ENCODE measurements at places on chromosomes 6 and 20.

- no peak for ATAC-seq
Observed at GRCh38 chr6:116359131-116359530, 11.6 kb upstream of the DSE start.

DNA sequence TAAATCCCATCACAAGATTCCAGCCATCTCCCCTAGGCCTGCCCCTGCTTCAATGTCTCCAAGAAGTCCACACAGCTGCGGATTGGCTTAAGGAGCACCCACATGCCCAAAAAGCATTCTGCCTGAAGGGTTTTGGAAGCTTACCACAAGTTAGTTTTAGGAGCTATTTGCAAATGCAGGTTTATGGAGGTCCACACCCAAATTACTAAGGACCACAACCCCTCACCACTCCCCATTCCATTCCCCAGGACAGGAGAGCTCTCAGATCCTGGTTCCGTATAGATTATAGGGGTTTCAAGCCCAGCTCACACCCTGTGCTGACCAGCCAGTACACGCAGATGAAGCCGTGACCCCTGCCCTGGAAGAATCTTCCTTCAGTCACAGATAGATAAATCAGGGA, 24.3 kb upstream of the PXDC1 start:
- no peak for ATAC-seq

- ATAC-seq, result no peak
Observed at GRCh38 chr6:133394630-133395029, 153.5 kb downstream of the EYA4 start.

DNA sequence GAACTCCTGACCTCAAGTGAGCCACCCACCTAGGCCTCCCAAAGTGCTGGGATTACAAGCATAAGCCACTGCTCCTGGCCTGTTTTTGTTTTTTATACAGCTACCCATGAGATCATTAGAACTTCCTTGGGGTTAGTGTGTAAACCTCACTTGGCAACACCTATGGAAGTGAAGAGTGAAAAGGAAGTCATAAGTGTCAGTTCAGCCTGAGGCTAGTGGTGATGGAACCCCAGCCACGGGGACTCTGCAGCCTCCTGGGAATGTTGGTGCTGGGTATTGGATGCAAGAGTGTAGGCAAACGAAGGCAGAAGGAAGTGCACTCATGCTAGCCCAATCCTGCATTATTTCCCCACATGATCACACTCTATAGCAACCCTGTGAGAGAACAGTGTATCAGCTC, 33.6 kb upstream of the FUCA2 start:
- ATAC-seq, result peak; percentile 25

- no peak for ATAC-seq
Observed at GRCh38 chr6:33861722-33862121, 57.9 kb upstream of the MLN start.

DNA sequence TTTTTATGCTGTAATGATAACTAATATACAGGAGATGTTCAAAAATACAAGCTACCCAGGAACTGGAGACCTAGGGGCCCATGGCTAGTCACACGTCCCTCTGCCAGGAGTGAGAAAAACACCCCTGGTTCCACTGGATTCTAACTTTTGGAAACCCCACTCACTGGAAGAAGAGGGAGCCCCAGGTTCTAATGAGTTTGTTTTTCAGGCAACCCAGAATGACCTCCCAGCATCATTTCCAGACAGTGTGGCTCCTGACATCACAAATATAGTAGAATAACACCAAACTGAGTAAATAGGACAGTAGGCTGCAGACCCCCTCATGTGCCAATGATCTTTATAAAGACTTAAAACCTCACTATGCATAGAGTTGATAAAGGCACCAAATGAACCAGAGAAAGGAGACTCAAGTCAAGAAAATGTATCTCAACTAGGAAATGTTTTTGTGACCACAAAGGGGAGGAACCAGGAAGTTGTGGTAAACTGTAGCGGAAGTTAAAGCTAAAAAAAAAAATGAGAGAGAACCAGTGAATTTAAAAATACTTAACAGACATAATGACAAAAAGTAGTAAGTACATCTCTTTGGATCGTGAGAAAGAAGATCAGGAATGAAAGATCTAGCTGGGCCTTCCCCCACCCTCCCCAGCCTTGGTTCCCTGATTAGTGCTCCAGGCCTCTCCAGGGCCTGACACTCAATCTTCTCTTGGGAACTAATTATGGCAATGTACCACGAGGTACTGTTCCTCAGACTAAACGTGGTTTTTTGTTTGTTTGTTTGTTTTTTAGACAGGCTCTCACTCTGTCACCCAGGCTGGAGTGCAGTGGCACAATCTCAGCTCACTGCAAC, 19.8 kb downstream of the HLA-E start:
- ATAC-seq, result peak; percentile 16

DNA sequence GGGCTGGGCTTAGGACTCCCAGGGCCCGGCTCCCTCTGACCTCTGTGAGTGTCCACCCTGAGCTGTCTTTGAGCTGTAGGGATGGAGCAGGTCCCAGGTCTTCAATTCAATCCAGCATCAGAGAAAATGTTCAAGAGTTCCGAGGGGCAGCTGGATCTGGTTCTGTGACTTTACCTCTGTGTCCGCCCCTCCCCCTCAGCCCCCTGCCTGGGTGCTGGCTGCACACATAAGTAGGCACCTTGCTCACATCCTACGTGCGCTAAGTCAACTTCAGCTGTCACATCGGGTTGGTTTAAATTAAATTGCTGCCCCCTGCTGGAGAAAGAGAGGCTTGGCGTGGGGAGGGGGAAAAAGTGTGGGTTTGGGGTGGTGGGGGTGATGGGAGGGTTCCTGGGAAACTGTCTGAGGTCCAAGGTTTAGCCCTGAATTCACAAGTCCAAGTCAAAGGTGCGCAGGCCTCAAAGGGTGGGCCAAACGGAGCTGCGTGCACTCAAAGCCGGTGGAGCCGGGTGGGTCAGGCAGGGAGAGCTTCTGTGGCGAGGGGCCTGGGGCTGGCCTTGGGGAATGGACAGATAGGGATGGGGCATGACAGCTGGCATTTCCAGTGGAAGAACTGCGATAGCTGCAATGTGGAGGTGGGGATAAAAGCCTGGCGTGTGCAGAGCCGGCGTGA, 3.0 kb downstream of the WFDC5 start:
- ATAC-seq, result no peak

DNA sequence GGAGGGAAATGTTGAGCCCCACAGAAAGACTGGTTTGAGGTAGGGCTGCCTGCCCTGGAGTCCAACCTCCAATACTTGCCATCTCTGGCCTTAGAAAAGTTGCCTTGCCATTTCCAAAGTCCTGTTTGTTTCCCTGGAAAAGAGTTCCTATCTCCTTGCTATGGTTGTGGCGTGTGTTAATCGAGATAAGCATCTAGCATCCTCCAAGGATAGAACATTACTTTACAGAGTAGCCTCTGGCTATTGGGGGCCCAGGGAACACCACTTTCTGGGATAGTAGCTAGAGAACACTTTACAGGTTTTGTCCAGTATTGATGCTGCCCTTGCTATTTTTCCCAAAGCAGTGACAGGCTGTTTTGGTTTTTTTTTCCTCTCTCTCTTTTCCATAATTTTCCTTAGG, 57.4 kb upstream of the SASH1 start:
- no peak for ATAC-seq

- ATAC-seq, result peak; percentile 78
Observed at GRCh38 chr6:4466769-4467480, 309.3 kb upstream of the CDYL start.

DNA sequence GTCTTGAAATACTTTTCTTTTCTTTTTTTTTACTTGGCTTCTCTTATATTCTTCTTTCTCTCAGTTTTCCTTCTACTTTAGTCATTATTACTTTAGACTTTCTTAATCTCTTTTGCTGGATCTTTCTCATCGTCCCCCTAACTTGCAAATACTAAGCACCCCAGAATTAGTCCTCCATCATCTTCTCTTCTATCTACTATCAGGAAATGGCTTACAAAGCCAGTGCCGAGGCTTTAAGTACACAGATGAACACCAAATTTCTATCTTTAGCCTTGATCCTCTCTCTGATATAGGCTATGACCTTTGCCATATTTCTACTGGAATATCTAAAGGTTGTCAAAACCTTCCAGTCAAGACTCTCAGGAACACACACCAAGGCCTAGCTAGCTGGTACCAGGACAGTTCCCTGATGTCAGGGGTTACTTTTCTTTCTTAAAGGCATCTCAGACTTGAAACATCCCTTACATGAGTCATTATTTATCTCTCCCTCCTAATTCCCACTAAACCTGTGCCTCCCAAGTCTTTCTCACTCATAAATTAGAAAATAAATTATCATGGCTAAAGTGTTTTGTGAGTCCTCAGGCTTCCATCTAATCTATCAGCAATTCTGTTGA, 278.6 kb upstream of the TCF21 start:
- no peak for ATAC-seq

- no peak for ATAC-seq
Observed at GRCh38 chr6:37717836-37718251, 20.2 kb upstream of the MDGA1 start.

- ATAC-seq, result no peak
Observed at GRCh38 chr6:30515106-30515505, 25.8 kb downstream of the HLA-E start.

DNA sequence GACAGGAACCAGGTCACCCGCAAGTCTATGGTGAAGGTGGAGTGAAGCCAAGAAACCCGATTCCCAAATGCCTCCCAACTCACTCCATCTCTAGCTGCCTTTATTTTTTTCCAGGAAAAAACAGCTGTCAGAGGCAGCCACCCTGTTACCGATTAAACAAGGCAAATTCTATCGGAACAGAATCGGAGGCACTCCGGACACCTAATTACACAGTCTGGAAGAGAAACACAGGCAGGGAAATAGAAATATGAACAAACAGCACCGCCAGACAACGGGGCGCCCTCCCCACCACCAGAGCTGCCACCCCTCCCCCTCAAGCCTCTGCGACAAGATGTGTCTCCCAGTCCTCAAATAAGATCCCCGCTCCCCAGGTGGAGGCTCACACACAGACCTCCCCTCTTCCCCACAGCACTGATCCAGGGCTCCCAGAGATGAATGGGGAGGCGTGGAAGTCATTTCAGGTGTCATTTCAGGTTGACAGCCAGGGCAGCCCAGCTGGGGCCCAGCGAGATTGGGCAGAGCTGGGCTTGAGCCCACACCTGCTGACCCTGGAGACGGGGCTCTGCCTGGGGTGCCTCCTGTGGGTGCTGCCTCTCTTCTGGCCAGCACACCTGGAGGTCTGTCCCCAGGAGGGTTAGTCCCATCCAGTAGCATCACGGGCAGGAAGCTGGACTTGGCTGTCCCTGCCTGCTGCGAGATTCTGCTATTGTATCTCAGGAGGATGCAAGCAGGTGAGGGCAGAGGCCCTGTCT, 19.8 kb upstream of the VSTM2L start:
- ATAC-seq, result no peak

GRCh38 chr6:41705996-41706835, 29.2 kb downstream of the TFEB start:
- peak; percentile 83 for ATAC-seq

DNA sequence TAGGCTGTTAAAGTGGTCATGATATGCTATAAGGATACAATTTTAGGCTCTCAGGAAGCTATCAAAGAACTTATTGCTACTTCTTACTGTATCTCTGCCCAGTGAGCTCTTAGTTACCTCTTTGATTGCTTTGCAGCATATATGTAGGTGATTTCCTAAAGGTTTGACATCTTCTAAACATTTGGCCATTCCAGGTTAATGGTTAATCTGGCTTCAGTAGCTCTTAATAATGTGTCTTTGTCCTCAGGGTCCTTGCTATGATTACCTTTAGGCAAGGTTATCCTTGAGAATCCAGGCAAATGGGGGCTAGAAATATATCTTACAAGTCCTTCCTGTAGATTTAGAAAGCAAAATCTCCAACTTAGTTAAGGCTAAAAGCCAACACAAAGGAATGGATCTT, 575.4 kb downstream of the TFAP2B start:
- ATAC-seq, result no peak

DNA sequence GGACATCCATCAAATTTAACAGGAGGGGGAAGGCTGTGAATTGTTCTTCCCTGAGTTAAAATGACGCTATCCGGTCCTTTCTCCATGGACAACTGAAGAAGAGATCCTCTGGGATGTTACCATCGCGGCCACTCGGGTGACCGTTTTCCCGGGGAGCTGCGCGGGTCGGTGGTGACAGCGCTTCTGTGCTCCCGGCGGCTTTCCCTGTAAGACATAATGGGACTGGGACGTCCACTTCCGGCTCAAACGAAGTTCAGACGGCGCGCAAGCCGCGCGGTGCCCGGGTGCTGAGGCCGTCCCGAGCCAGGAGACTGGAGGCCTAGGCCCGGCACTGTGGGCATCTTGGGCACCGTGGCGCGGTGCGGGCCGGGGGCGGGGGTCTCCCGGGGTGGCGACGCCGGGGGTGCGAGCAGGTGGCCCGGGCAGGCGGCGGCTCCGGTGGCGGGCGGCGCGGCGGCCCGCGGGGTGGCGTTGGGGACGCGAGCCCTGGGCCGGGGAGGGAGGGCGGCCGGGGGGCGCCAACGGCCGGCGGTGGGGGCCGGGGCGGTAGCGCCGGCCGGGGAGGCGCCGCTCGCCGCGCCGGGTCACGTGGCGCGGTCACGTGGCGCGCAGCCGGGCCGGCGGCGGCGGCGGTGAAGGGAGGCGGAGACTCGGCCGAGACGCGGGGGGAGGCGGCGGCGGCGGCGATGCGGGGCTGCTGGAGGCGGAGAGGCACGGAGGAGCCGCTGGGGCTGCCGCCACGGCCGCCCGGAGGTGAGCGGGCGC, 63.6 kb downstream of the GTF2H5 start:
- peak; percentile 59 for ATAC-seq

- no peak for ATAC-seq
Observed at GRCh38 chr20:49694450-49695071, 19.1 kb downstream of the B4GALT5 start.

GRCh38 chr6:38345586-38345985, 294.1 kb downstream of the BTBD9 start:
- no peak for ATAC-seq

DNA sequence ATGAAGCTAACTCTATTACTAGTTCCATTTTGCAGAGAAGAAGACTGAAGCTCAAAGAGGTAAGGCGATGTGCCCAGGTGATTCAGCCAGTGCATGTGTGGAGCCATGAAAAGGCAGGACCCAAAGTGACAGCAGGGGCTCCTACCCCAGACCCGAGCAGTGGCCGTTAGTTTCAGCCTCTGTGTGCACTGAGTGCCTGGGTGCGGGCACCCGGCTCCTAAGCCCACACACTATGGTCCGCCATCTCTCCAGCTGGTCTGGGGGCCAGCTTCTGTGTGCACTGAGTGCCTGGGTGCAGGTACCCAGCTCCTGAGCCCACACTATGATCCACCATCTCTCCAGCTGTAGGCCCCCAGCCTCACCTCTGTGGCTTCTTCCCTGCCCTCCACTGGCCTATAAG, 123.5 kb upstream of the CST7 start:
- no peak for ATAC-seq

GRCh38 chr6:46638650-46639049, 14.0 kb downstream of the CYP39A1 start:
- ATAC-seq, result peak; percentile 37

- no peak for ATAC-seq
Observed at GRCh38 chr6:151141685-151142084, 98.1 kb upstream of the AKAP12 start.

DNA sequence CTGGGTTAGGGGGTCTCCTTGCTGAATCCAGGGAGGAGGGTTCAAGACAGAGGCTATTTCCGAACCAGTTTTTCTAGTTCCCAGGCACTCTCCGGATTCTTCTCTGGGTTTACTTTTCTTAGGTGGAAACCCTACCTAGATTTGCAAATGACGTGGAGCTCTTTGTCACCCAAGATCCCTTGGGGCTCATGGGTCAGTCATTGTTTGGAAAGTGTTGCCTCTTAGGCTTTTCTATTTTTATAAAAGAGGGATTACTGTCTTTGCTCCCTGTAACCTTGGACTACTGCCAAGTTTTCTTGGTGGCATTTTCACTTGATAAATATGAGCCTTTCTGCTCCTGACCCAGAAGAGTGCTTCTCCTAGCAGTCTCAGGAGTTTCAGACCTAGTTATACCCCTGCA, 33.6 kb downstream of the FAM209B start:
- peak; percentile 91 for ATAC-seq
